ENCODE measurements at places on chromosomes 2 and 18. TPM values are rescaled to one million over a fixed set of nuclear protein-coding genes. Genes with fewer than 3 reads are reported as not detected.

SLC16A14 gene
- 2.6 TPM for total RNA-seq

SLC19A3 gene
- 4.2 TPM for total RNA-seq

MOGAT1 gene
- total RNA-seq = not detected

SUCLG1 gene
- 126 TPM for total RNA-seq

CNRIP1 gene
- total RNA-seq = 17.7 TPM

LIPT1 gene
- total RNA-seq = 6.8 TPM

PSMA8 gene
- total RNA-seq = not detected

PROC gene
- not detected for total RNA-seq

APCDD1 gene
- total RNA-seq = 2.6 TPM

SCN2A gene
- total RNA-seq = not detected

RSAD2 gene
- total RNA-seq = 6.8 TPM

C2orf81 gene
- total RNA-seq = 0.52 TPM

DSG3 gene
- total RNA-seq = not detected

C2orf78 gene
- not detected for total RNA-seq

ADAM23 gene
- 3.7 TPM for total RNA-seq

SLC11A1 gene
- total RNA-seq = 1.0 TPM

CHRND gene
- total RNA-seq = 32.9 TPM

SULT1C4 gene
- total RNA-seq = 12.5 TPM

MERTK gene
- total RNA-seq = 4.2 TPM

C2orf42 gene
- total RNA-seq = 19.8 TPM

AAMP gene
- total RNA-seq = 121 TPM

APOB gene
- total RNA-seq = 0.52 TPM

PAX8 gene
- total RNA-seq = not detected

DNAJC27 gene
- total RNA-seq = 8.4 TPM

KIF5C gene
- 1.0 TPM for total RNA-seq

UGT1A4 gene
- not detected for total RNA-seq

SERPINB10 gene
- total RNA-seq = 1.0 TPM
